ENCODE measurements at places on chromosomes 2 and 18.

- peak; percentile 51 for DNase-seq
Observed at GRCh38 chr2:202376460-202377206, 506 bp downstream of the BMPR2 start.

GRCh38 chr2:352696-353095, 64.8 kb upstream of the ALKAL2 start:
- no peak for DNase-seq

- no peak for DNase-seq
Observed at GRCh38 chr2:171512014-171512413, 10.3 kb upstream of the CYBRD1 start.

DNA sequence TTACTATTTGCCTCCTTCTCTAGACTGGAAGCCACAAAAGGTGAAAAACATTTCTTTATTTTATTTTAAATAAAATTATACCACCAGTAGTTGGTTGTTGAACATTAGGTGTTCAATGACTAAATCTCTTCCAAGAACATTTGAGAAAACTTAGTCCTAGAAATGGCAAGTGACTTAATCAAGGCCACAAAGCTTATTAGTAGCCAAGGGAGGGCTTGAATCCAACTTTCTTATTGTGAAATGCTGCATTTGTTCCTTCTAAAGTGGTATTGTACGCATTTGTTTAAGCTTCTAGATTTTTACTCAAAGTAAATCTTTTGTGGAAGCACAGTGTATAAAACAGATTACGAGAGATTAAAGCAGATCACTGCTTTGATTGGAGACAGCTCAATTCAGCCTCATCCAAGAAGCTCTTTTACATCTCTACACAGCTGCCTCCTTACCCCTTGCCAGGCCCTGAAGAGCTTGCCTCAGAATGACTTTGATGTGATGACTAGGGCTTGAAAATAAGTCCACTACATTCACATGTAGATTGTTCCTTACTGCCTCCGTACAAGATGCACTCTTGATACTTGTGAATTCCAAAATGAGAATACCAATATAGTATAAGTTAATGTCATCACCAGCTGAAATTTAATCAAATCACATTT, 244.8 kb downstream of the XIRP2 start:
- DNase-seq: no peak

DNA sequence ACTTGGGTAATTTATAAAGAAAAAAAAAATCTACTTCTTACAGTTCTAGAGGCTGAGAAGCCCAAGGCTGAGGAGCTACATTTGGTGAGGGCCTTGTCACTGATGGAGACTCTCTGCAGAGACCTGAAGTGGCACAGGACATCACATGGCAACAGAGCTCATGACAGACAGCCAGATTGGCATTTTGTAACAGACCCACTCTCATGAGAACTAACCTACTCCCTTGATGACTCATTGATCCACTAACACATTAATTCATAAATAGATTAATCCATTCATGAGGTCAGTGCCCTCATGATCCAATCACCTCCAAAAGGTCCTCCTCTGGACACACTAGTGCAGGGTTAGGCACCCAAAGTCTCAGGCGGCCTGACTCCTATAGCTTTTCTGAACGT, 318.4 kb downstream of the GULP1 start:
- DNase-seq: no peak

DNA sequence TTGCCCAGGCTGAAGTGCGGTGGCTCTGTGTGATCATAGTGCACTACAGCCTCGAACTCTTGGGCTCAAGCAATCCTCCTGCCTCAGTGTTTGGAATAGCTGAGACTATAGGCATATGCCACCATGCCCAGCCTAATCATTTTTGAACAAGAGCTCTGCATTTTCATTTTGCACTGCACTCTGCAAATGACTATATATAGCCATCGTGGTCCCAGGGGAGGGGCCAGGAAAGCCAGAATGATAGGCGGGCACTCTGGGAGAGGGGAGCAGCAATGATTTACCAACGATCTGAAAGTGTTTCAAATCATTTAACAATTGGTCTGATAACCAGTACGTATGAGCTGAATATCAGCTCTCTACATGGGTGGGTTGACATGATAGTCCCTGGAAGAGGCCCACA, 22.3 kb upstream of the ST3GAL5 start:
- no peak for DNase-seq

DNA sequence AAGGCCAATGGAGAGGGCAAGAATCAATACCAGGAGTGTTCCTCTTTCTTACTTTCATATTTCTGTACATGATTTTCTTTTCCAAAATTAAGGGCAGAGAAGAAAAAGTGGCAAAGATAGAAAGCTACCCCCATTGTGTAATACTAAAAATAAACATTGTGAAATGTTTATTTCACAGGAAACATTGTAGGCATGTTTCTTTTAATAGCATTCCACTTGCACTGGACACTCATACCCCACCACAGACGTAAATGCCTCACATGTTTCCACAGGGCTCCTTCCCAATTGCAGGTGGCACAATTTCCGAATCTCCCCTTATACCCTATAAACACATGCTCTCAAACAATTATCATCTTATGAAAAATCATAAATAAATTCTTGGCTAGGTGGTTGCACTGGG, 645.1 kb upstream of the SETBP1 start:
- no peak for DNase-seq

DNA sequence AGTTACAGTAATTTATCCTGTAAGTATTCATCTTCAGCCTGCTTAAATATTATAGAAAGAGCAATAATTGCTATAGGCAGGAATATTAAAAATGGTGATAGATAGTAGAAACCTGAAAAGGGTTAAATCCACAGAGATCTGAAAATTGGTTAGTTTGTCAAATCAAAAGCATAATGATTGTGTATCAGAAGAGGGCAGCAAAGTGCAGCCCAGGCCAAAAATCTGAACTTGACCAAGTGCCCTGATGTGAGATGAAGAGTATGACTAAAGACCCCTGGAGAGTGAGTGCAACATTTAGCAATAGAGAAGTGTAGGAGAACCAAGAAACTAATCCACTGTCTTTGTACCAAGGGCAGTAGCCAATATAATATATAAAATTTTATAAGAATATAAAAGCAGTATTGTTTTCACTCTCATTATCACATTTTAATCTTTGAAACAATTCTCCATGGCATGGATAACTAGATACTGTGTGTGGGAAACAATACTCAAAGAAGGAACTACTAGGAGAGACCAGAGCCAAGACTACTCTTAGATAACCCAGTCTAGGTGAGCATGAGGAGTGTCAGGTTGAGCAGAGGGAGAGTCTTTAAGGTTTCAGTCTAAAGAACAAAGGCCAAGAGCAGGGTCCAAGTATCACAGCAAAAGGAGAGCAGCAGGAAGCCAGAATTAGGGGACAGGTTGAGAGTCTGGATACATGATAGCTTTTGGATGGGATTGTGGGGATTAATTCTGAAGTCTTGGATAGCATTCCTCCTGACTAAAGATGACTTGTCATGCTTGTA, 148.7 kb downstream of the CALCRL start:
- no peak for DNase-seq

- DNase-seq: no peak
Observed at GRCh38 chr2:113724010-113724409, 32.4 kb downstream of the SLC35F5 start.

GRCh38 chr2:70440621-70441020, 113.0 kb downstream of the TGFA start:
- no peak for DNase-seq

DNA sequence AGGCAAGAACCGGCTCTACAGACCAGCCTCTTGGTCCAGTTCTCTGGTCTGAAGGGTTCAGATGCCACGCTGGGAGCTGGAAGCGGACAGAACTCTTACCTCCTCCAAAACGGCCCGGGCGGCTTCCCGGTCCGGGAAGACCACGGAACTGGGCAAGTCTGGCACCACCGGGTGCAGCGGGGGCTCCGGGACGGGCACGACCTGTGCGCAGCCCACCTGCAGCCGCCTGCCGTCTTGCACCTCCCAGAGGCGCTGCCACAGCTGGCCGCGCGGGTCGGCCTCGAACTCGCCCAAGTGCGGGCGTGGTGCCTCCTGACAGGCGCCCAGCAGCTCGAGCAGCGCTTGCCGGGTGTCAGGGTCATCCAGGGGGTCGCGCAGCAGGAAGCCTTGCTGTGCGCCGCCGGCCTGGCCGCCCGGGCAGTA, 773 bp downstream of the CMPK2 start:
- no peak for DNase-seq

DNA sequence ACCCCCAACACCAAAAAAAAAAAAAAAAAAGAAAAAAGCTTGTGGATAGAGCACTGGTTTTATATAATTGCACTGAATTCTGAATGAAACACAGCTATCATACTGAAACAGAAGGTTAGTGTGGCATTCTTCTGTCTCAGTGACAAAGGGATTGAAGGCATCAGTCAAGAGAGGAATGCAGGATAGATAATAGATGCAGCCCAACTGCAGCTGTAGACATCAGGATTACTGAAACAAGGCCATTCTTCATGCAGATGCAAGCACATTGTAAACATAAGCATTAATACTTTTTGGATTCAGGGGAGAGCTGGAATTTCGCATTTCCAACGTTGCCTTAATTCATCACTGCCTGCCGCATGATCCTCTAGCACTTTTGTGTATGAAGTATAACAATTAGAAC, 897.4 kb upstream of the KLHL29 start:
- no peak for DNase-seq

DNA sequence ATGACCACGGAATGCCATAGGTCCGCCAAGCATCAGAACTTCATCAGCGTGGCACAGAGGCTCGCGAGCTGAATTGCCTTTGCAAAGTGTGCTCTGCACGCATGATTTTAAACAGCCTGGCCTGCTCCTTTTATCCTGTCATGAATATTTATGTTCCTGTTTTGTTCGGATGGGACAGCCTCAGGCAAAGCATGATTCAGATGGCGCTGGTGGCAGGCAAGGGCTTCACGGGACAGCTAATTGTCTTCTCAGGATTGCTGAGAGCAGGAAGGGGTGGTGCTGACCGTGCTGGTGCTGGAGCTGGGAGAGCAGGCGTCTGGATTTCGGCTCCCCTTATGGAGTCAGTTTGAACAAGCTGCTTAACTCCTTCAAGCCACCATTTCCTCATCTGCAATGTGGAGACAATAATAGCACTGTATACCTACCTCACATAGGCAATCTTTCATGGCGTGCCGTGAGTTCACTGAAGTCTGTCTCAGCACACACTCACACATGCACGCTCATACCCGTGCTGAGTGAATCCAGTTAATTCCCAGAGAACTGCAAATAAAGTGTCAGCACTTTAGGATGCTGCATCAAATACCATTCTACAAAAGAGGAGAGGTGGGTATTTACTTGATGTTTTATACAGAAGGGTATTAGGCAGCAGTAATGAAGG, 79.7 kb upstream of the APCDD1 start:
- no peak for DNase-seq

GRCh38 chr2:69225933-69226332, 161.1 kb downstream of the GFPT1 start:
- no peak for DNase-seq

DNA sequence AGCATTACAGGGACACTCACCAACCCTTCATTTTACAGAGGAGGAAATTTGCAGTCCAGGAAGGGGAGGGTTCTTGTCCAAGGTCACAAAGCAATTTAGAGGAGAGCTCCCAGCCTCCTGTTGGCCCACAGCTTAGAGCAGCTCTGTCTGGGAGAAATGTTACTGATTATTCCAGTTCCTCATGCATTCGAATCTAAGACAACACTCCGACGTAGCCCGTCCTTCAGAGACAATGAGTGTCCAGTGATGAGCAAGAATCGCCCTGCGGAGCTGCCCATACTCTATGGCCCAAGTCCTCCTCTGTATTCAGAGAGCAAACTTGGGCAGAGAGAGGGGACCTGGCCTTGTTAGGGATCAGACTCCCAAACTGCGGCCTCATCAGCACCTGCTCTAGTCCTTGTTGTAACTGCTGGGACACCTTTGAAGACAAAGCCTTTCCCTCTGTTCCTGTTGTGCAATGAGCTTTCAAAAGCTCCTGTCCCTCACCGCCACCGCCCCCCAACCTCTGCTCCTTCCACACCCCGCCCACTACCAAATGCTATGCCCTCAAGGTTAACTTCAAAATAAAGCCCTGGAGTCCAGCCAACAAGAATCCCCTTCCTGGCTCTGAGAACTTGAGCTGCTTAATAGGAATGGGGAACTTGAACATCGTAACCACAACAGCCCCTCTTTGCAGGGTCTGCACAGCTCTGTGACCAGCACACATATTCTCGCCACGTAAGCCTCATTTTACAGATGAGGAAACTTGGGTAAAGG, 234.8 kb upstream of the SMAD2 start:
- no peak for DNase-seq

DNA sequence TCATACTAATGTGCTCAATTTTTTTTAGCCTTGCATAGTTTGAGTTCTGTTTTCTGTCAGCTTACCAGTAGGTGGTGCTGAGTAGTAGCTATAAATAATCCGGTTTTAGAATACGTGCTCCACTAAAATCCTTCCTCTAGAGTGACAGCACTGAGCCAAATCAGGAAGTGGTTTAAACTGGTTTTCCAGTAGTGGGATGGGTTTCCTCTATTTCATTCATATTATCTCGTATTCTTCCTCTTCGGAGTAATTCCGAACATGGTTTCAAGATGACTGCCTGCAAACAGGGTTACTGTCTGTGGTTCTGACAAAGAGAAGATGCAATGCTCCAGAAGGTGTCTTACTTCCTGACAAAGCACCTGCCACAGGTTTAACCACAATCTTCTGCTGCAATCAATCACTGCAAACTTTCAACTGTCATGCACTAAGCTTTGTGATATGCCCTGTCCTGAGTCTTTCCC, 496.9 kb upstream of the VRK2 start:
- no peak for DNase-seq

DNA sequence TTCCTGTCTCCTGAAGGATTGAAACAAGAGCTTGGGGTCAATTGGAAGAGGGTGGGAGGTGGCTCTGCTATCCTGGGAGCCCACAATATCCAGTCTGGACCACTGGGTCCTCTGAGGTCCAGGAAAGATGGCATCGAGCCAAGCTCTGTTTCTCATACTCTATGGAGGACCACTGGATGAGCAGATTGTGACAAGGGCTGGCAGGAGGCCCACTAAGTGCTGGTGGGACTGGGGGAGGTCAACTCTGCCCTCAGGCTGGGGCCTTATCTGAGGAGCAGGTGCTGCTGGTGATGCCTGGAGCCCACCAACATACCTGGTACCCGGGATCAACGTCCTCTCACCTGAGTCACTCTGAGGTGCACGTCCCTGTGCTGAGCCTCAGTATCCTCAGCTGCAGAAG, 142.4 kb downstream of the NDUFA10 start:
- no peak for DNase-seq

GRCh38 chr2:74515981-74516633, 1.9 kb downstream of the TLX2 start:
- DNase-seq: no peak

- DNase-seq: no peak
Observed at GRCh38 chr2:119006441-119006840, 64.4 kb downstream of the MARCO start.

DNA sequence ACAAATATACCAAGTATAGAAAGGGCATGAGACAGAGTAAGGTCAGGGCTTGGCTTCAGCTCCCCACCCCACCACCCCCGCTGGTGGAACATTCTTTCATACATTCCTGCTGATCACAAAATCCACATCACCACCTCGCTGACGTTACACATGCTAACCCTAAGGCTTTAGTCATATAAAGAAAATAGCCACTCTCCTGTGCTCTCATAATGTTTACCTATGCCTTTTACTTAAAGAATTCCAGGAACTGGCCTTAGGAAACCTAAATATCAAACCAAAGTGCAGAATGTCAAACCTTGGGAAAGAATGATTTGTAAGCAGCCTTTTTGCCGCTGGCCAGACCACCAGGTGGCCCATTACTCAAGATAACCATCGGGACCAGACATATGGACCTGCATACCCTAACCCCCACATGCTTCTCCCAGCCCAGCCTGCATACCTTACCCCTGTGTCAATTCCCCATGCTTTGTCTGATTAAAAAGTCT, 136.3 kb upstream of the SLC39A10 start:
- no peak for DNase-seq

All from K562 (cell line).